ENCODE measurements at places on chromosomes 4 and X.

GRCh38 chr4:3135155-3136011 is 60.9 kb downstream of the HTT start:
- no peak for DNase-seq

GRCh38 chr4:24601121-24601520 is 16.8 kb upstream of the DHX15 start:
- no peak for DNase-seq

DNA sequence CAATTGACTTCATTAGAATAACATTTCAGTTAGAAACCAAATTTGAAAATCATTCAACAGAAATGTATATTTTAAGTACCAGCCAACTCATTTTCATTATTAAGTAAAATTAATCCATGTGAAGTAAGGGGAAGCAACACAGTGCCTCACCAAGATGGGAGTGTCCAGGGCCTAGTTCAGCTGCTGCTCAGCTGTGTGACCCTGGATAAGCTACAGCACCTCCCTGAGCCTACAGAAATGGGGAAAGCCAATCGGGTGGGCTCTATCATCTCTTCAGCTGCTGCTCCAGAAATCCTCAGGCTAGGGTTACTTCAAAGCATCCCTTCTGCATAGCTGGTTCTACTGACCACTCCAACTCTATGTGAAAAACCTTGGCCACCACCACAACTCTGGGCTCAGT is 18.7 kb downstream of the DCHS2 start:
- DNase-seq = no peak

DNA sequence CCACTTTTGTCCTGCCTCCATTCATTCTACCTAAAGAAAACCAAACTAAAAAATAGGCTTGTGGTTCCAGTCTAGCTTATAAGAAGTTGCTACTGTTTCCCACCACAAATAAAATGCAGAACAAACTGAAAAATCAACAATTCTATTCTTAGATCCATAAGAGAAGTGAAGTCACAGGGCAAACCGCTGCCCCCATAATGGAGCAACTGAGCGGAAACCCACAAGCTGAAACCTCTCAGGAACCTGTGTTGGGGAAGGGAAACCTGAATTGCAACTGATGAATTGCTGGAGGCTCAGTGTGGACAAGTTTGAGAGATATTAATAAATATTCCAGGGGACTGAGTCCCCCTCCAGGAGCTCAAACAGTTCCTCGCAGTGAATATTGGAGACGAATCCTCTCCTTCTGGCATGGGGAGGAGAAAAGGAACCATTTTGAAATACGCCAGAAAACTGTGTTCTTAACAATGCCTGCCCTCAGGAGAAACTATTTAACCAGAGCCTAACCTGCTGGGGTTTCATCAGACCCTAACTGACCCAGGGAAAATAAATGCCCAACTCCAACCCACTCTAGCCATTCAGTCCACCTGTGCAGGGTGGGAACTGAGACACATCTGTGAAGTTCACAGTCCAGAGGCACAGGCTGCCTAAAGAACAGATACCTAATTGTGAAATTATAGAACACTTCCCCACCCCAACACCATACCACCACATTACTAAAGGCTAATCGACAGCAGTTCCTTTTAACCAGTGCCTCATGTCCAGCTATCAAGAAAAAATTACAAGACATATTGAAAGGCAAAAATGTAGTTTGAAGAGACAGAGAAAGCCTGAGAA is 22.8 kb upstream of the SH3RF1 start:
- no peak for DNase-seq

DNA sequence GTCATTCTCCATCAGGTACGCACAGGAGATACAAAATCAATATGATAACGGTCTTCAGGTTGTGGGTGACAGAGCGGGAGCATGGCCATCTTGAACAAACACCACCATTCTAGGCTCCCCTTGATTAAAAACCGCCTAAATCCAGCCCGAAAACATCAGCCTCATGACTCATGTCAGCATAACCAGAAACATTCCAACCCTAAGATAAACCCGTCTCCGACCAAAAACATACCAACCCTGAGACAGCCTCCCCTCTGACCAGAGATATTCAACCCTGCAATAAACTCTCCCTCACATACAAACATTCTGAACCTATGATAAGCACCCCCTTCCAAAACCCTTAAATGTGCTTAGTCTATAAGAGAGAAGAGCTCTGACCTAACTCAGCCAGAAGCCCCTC is 157.9 kb downstream of the DHRSX start:
- DNase-seq = no peak

- no peak for DNase-seq
These were observed 21.1 kb upstream of the MAP7D3 start for GRCh38 chrX:136272325-136272724.

GRCh38 chrX:15356444-15356843 is 21.1 kb upstream of the PIGA start:
- no peak for DNase-seq

GRCh38 chr4:124095621-124096020 is 616.9 kb downstream of the ANKRD50 start:
- DNase-seq = no peak

- DNase-seq = no peak
These were observed 608.0 kb upstream of the FTHL17 start for GRCh38 chrX:31679861-31680260.

DNA sequence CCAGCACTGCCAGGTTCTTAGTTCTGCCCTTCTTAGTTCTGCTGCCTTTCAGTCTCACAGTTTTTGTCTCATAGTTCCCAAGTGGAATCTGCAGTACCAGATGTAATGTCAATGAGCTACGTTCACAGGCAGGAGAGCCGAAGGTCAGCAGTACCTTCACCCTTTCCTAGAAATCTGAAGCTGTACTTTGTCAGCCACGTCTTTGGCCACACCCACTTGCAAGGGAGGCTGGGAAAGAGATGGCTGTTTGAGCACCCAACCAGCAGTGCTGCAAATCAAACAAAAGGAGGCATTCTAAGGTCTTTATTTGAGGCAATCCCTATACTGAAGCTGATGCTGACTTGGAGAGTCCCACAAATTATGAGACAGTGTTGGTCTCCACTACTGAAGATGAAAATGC is 199.1 kb upstream of the NPY2R start:
- DNase-seq = no peak

Measured in stimulated activated CD8-positive, alpha-beta memory T cell treated with anti-CD3 and anti-CD28 coated beads, Interleukin-4, amount 100 ng/mL, for 48 hours (primary cell).